NK-92 treated with Interleukin-12 subunit alpha and Interleukin-12 subunit beta, amount 100 ng/mL, for 24 hours (cell line): ENCODE measurements at places on chromosomes 4 and X.

DNA sequence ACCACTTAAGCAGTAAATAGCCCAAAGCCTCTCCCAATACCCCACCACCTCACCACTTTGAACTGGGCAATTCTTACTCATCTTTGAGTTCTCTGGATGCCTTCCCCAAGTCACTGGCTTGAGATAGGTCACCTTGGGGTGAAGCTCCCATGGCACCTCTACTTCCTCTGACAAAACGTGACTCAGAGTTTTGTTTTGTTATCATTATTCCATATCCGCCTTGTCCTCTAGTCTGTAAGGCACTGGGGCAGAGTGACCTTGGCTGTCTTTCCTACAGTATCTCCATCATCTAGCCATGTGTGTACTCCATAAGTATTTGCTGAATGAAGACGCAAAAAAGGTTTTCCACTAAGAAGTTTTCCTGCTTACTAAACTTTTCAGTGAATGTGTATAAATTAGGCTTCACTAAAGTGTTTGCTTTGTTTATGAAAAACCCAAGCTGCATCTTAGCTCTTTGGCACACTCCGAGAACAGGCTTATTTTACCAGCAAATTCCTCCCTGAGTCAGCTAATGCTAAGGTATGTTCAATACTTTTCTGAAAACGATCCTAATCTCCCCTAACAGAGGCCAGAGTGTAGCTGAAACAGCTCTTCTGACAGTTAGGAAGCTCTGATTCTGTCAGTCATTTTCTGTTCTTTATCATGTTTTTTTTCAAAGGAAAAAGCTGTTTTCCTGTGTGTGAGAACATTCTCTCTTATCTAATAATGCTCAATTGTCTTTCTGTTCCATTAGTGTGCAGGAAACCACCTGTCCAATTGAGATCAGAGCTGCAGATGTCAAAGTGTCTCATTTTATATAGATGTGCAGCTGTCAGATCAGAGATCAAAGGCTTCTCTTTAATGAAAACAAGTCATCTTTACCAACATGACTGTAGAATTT lies 30.2 kb upstream of the TSPAN5 start:
- no peak for DNase-seq

DNA sequence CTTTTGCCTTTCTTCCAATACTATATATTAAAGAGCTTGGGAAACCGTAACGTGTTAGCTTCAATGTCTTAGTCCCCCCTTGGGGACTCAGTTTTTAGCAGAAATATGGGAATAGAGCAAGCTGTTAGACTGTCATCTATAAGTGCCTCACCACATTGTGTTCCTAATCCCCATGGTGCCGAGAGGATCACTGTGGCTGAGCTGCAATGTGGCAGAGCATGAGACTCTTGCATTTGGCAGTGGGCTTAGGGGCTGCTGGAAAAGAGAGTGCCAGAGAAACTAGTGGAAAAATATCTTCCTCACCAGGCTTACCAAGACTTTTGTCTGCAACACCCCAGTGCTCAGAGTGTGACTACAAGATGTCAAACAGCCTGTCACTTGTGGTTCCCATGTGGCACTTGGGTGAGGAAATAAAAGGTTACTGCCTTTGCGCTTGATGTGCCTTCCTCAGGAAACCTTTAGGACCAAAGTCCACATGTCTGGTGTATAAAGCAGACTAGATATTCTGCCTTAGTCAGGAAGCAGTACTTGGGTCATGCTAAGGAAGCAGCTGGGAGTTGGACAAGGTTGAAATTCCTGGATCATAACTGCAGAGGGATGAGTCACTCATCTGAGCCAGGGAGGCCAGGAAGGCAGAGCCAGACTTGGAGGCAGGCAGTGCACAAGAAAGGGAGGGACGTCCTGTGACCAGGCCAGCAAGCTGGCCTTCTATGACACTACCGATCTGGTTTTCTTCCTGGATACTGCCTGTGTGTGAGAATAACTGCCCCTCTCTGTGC lies 9.7 kb upstream of the MAGEA4 start:
- no peak for DNase-seq

- DNase-seq = no peak
Measured at GRCh38 chrX:63922221-63922620, 137.2 kb upstream of the ARHGEF9 start.

DNA sequence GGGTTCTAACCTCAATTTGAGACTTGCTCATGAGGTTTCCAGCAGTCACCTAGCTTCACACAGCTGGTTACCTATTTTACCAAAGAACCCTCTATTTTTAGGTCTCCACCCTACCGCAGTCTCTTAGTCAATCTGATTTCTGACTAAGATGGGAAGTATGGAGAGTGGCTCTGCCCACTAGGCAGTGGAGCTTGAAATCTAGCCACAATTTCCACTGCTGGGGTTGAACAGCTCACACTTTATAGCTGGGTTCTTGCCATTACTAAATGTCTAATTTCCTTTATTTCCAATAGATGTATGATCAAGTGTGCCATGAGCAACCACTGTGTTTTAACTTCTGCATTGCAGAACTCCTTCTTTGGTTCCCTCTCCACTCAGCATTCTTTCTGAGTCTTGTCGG lies 43.1 kb downstream of the GASK1B start:
- no peak for DNase-seq

DNA sequence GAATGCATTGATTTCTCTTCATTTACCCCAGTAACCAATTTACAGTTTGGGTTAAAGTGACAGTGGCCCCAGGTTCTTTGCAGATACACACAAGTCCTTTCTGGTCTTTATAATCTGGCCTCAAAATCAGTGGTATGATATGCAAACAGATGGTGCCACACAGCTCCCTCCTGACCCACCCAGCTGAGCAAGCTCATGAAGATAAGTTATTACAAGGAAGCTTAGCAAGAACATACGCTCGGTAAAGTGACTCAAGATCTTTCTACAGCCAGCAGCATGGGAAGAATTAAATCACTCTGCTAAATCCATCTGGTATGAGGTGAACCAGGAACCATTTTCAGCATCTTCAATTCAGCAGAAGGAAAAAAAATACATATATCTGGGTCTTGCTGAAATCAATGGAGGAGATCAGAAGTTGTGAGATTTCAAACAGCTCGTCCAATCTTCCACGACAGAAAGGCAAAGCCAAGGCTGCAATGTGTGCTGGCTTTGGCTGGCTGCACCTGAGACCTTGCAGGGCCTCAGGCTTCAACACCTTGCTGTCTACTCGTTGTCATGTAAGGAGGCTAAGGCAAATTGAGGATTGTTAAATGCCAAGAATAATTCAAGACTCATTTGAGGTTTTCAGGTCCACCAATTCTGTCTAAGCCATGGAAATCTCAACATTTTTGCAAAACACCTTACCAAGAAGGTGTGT lies 28.2 kb downstream of the SEL1L3 start:
- DNase-seq = no peak

- no peak for DNase-seq
Measured at GRCh38 chr4:78644744-78645330, 93.3 kb downstream of the ANXA3 start.

DNA sequence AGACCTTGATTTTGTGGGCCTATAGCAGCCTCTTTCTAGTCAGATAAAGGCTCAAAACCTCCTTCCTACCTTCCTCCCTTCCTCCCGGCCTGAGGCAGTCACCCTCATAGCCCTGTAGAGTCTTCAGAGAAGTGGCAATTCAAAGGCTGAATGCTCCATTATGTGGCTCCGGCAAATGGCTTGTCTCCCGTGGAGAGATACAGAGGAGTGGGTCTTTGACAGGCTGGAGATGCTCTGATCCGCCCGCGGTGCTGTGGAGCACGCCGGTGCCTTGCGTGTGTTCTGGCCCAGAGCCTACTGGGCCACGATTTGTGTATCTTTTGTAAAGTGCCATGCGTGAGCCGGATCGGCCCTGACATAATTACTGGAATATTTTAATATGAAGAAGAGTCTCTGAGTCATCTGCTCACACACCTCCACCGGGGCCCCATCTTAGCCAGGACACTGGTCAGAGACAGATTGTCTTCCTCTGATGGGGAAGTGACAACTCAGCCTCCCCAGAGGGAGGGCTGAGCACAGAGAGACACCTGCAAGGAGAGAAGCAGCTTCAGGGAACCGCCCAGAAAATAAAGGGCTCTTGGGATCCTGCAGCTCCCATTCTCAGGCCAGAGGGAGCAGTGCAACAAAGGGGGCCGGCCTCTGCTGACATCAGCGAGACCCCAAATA lies 88.7 kb downstream of the DCTD start:
- DNase-seq = no peak

GRCh38 chr4:67983333-67983732 lies 20.0 kb upstream of the TMPRSS11A start:
- no peak for DNase-seq

- DNase-seq = peak; percentile 21
Measured at GRCh38 chrX:134184936-134185335, 52.0 kb upstream of the CCDC160 start.

DNA sequence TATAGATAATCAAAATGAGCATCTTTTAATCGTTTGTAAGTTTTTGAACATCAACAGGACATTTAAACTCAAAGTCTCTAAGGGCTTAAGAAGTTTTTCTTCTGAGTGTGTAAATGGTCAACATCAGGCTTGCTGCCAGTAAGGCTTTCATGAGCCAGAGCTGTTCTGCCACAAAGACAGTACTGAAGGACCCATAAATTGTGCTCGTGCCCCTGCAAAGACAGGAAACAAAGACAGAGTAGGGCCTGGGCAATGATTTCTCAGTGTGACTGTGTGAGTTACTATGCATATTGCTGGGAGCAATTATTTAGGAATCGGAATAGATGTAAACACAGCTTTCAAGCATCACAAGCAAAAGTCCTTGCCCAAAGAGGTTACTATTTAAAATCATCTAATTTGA lies 300.0 kb downstream of the IDS start:
- no peak for DNase-seq

DNA sequence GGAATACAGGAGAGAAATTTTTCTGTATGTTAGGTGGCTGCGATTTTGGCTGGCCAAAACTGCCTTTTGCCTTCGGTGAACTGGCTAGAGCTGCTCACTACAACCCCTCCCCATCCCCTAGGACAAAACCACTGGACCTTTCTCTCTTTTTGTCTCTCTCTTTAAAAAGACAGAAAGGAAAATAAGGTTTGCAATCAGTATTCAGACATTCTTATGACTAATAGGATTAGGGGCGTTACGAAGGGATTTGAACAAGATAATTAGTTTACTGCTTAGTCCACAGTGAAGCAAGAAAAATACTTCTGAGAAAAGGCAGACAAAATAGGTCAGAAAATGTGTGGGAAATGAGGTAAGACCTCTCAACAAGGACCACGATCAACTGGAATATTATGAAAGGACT lies 180.4 kb downstream of the SLIT2 start:
- no peak for DNase-seq

- no peak for DNase-seq
Measured at GRCh38 chr4:87337361-87337760, 14.7 kb upstream of the HSD17B13 start.

GRCh38 chr4:71187404-71188155 lies 151.2 kb upstream of the SLC4A4 start:
- DNase-seq = no peak

- DNase-seq = no peak
Measured at GRCh38 chr4:120130786-120131185, 64.1 kb upstream of the MAD2L1 start.

DNA sequence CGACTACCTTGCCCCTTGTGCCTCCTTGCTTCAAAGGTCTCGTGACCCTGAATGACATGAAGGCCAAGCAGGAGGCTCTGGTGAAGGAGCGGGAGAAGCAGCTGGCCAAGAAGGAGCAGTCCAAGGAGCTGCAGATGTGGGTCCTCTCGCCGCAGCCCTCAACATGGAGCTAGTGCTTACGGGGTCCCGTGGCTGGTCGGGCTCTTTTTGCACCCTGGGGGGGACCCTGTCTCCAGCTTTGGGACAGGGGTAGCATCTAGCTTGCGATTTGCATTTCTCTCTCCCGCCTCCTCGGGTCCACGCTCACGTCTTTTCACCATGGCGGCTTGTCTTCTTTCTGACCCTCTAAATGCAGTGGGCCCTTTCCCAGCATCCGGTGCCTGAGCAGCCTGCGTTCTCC lies 1.8 kb downstream of the FAM50A start:
- DNase-seq = no peak

- DNase-seq = no peak
Measured at GRCh38 chrX:109049903-109050302, 313.5 kb upstream of the IRS4 start.

DNA sequence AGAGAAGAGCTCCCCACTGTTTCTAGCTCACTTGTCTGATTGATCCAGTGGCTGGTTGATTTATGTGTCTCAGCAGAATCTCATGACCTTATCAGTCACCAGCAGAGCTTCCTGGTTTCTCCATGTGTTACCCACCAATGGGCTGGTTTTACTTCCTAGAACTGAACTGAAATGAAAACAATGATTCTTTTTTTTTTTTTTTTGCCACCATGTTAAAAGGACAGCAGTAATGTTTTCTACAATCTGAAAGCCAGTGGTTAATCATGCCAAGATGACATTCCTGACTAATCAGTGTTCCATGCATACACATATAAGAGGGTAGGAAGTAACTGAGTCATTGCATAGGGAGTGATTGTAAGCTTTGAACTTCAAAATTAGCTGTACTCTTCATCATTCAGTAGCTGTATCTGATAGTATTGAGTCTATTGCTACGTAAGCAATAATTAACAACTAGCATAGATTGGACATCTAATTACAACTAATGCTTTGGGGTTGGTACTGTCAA lies 67.7 kb downstream of the SLC4A4 start:
- no peak for DNase-seq

DNA sequence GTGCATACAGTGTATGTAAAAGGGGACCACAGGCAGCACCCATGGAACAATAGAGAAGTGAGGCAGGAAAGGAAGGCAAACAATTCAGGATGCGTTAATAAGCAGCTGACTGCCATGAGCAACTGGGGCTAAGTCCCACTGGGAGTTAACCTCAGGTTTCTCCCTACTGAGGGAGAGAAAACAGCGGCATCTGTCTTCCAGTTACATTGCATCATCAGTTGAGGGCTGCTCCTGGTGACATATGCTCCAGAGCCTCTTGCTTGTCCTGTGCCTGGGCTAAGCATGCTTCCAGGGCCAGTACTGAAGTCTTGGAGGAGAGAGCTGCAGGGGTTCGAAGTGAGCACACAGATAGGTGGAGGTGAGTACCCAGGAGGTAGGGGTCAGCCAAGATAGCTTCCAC lies 24.3 kb downstream of the RAI2 start:
- DNase-seq = no peak

- DNase-seq = no peak
Measured at GRCh38 chr4:112650332-112650731, 13.4 kb downstream of the LARP7 start.
